ENCODE measurements at places on chromosomes 7 and 10.

DNA sequence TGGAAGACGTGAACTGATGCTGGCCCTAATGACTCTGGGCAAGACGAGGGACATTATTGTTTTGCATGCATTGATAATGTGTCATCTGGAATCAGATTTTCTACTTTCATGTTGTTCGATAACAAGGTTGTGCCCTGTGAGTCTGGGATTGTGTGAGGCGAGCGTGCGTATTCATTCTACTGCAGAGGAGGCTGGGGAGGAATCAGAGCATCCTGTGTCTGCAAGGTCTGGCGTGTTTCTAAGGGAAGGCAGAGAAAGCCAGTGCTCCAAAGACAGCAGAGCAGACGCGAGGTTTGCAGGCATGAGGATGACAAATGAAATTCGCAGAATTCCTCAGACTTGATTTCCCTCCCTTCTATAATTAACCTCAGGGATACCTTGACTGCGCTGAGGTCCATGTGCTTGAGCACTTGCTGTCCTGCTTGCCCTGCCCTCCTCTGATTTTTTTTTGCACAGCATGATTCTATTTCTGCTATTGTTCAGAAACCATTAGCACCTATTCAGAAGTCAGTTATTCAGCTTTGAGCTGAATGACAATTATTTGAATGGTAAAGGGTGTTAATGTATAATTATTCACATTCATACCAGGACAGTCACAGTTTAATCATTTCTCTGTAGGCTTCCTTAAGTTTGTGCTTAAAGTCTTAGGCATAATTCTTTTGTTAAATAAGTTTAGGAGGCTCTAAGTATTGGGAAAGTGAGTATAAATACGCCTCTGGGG, 233.6 kb downstream of the EBF3 start:
- DNase-seq: no peak

GRCh38 chr10:22342421-22342820, 2.9 kb upstream of the SPAG6 start:
- no peak for DNase-seq

DNA sequence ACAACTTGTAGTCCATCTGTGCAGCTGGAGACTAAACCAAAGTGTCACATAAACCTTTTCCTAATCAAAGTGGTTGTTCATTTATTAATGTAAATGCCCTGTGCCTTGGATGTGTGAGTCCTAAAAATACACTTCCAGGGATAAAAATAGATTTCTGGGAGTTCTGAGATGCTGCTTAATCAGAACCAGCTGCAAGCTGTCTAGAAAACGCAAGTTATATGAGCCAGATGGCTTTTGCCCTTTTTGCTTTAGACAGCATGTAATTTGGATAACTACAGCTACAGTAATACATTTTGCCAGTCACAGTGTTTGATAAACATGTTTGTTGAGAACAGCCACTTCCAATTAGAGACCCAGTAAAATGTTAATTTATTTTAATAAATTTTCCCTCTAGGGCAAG, 185.1 kb upstream of the PRPS1L1 start:
- DNase-seq: no peak

GRCh38 chr10:97861924-97862323, 12.3 kb downstream of the GOLGA7B start:
- DNase-seq: no peak

DNA sequence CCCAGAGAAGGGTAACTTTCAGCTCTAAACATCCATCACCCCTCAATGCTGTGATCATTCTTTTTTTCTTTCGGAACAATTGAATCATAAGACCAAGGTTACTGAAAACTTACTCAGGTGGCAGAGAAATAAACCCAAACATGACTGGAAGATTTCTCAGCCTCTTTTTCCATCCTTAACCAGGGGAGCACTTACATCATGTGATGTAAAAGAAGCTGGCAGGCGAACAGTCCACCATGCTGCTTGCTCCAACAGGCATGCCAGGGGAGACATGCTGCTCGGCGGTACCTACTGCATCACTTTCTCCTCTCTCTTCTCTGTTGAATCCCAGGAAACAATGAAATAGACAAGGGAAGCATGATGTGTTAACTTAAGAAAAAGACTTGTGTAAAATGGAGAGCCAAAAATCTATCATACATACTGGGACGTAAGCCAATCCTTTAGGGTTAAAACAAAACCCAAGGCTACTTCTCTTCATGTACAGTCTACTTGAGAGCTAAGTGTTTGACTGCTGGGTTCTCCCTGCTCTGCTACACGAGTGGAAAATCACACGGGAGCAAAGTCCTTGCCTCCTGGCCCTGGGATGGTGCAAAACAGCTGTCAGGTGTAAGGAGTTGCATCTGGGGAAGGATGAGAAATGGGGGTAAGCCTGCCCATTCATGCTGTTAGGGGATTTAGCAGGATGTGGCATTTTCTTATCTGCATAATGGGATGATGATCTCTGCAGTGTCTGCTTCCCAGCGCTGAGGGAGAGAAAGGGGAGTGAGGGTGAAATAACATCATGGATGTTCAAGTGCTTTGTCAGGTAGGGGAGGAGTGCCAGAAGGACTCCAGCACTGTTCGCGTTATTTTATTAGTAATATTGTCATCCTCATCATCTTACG, 64.3 kb upstream of the ZNF438 start:
- DNase-seq: no peak

DNA sequence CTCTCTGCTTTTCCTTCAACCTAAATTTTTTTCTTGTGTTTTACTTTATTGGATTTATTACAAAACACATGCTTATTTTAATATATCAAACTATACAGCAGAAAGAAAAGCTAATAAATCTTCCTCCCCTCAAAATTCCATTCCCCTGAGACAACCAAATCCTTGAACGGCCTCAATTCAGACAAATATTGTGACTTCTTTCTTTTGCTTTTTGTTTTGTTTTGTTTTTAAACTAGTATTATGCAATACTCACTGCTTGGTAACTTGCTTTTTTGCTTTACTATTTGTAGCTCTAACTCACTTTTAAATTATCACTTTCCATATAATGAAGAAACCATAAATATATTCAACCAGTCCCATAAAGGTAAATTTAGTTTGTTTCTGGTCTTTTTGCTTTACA, 59.4 kb upstream of the CDK1 start:
- no peak for DNase-seq

DNA sequence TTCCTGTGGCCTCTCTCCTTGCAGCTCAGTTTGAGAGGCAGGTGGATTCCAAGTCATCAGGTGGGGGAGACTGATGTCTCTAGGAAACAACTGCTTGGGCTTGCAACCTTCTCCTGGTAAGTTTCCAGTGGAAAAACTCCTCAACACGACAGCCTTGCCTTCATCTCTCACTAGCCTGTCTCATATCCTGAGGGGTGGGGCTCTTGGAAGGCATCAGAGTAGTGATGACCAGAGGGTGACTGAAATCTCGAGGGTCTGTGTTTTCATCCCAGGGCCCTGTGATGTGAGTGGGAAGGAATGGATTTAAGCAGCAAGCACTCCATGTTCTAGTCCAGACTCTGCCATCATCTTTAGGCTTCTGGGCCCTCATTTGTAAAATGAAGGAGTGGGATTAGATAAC, 107.0 kb downstream of the NRP1 start:
- DNase-seq: no peak

DNA sequence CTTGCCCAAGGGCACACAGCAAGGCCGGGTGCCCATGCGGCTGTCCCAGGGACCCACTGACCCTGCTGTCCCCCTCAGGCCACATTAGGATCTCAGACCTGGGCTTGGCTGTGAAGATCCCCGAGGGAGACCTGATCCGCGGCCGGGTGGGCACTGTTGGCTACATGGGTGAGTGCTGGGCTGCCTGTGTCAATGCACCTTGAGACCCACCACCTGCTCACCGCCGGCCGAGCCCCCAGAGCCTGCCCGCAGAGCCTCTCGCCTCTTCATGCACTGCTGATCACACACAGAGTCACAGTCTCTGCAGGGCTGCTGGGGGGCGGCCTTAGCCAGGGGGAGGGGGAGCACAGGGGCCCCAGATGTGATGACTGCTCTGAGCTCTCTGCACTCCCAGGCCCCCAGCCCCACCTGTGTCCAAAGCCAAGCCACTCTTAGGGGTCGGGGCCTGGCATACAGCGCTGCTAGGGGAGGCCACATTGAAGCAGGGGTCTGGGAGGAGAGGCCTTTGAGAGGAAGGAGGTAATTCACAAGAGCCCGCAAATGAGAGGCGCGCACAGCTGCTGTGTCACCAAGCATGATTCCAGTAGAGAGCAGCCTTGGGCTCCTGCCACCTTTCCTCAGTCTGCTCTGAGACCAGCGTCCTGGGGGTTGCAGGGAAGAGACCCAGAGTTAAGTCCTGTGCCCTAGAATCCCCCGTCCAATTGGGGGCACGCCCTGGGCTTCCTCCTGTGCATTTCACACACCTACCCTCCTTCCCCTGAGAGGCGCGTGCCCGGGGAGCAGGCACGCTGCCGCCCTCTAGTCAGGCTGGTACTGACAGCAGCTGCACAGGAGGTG, 100.4 kb downstream of the RGS10 start:
- DNase-seq: no peak

DNA sequence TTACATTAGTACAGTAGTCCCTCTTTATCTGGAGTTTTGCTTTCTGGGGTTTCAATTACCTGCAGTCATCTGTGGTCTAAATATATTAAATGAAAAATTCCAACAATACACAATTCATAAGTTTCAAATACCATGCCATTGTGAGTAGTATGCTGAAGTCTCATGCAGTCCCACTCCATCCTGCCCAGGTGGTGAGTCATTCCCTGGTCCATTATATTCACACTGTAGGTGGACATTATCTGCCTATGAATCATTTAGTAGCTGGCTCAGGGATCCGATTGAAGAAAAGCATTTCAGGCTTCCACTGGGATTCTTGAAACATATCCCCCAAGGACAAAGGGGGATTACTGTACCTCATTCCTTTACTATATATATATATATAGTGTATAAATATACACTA, 298.2 kb upstream of the GALNT17 start:
- no peak for DNase-seq

All from stimulated activated CD4-positive, alpha-beta T cell treated with anti-CD3 and anti-CD28 coated beads, TNF-alpha, amount 100 ng/mL, for 24 hours (primary cell).